Central memory CD4-positive, alpha-beta T cell (primary cell): ENCODE measurements at places on chromosomes 2 and 18.

DNA sequence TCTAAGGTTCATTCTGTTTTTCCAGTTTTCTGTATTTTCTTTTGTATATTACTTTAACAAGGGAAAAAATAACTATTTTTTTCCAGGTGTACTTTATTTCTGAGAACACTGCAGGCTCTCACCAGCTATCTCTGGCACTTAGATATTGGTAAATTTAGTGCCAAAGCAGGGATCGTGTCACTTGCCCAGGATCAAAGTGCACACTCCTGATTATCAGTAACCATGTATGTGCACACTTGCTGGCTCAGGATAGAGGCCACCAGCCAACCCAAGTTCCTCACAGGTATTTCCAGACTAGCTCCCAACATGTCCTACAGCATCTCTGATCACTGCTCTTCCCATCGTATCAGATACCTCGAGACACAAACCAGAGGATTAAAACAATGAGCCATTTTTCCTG is 5.8 kb upstream of the FZD5 start:
- no peak for DNase-seq

- no peak for DNase-seq
Measured at GRCh38 chr2:189183170-189183569, 3.6 kb upstream of the COL5A2 start.

GRCh38 chr2:226791056-226791486 is 8.5 kb downstream of the IRS1 start:
- no peak for DNase-seq

GRCh38 chr18:35236571-35237363 is 4.1 kb upstream of the ZNF397 start:
- DNase-seq: no peak

GRCh38 chr18:65752625-65753325 is 2.0 kb downstream of the CDH7 start:
- no peak for DNase-seq

DNA sequence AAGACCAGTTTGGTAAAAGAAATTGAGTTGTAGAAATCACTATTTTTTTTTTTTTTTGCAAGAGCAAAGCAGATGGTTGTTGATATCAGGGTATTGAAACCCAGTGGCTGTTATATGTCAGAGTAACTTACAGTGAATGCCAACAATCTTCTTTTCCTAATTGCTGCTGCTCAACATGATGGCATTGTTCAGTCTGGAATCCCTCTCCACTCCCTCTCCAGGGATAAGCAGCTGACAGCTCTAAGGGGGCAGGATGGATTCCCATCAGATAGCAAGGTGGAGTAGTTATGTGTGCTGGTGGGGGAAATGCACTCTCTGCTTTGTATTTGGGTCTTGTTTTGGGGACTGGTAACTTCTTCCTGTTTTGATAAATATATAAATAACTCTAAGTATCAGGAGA is 200.0 kb downstream of the PIK3C3 start:
- no peak for DNase-seq

- no peak for DNase-seq
Measured at GRCh38 chr18:8537400-8537799, 71.8 kb upstream of the RAB12 start.

DNA sequence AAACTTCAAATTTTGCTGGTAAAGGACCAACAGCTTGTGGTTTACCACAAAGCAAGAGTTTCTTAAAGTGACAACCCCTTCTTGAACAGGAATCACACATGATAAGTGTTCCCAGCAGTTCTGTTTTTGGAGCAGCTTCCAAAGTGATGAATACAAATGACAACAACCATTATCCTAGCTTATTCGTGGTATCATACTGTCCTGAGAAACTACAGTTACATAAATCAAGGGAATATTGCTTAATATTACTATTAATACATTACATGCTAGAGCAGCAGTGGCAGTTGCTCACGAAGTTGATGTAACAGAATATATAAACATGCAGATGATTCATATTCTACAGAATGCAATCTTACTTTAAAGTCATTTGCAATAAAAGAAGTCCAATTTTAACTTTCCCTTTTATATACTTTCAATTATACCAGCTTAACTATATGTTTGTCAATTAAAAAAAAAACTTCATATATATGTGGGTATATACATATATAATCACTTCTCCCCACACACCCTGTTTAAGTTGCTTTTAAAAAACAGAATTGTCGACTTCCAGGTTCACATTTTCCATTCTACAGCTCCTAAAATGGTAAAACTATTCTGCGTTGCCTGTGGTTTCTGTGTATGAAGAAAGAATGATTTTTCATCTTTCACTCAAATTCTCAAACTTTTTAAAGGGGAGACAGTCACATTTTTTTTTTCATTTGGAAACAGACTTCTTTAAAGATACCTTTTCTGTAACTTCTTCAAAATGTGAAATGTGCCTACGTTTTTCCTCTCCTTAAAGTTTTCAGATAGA is 713.6 kb downstream of the TDRD15 start:
- DNase-seq: no peak

GRCh38 chr2:229348128-229348527 is 77.0 kb upstream of the PID1 start:
- no peak for DNase-seq

DNA sequence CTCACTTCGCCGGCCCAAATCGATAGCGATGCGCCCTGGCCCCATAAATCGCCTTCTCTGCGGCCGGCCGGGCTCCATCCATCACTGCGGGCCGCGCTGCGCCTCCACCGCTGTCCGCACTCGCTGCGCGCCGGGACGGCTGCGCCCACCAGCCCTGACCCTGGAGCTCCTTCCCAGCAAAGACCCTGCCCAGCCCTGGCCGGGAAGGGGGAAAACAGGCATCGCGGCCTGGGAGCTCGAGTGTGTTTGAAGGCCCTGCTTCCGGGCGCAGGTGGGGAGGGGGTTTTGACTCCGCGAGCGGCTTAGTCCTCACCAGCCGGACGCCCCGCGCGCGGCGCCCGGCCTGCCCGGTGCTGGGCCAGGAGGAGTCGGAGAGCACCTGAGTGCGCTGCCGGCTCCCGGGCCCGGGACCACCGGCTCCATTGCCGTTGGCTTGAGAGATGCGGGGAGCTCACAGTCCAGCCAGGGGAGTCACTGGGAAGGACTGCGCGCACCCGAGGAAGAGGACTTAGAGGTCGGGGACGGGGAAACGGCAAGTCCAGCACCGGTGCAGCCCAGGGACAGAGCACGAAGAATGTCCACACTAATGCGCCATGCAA is 1.1 kb downstream of the PAX8 start:
- DNase-seq: no peak

DNA sequence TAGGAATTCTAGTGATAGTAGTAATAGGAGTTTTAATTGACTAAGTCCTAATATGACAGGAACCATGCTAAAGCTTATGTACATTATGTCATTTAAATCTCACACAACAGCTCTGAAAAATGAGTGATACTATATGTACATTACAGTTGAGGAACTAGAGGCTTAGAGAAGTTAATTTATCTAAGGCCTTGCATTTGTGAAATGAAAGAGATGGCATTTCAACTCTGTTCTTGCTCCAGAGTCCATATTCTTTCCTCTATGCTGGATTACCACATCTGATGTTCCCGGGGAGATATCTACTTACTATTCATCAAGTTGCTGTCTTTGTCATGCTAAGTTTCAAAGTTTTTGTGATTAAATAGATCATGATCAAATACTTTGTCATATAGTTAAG is 5.7 kb downstream of the AGPS start:
- DNase-seq: no peak

- no peak for DNase-seq
Measured at GRCh38 chr2:37614061-37614738, 57.2 kb downstream of the CDC42EP3 start.

GRCh38 chr2:877747-878146 is 72.9 kb upstream of the SNTG2 start:
- no peak for DNase-seq

- no peak for DNase-seq
Measured at GRCh38 chr18:13076886-13077285, 85.7 kb downstream of the CEP192 start.

DNA sequence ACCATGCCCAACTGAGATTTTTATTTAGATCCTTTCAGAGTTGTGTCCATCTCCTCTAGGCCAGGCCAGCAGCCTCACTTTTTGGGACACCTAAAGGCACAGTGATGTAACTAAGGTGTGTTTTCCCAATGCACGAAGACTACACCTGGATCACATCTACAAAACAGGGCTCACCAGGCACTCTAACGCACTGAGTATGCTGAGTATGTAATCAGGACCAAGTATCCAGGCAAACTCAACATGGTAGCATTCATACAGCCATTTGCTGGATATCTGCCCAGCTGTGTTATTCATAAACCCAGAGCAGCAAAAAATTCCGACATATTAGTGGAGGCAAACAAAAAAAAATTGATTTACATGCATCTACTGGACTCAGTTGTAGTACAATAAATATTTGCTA is 33.8 kb downstream of the LPIN2 start:
- DNase-seq: no peak

DNA sequence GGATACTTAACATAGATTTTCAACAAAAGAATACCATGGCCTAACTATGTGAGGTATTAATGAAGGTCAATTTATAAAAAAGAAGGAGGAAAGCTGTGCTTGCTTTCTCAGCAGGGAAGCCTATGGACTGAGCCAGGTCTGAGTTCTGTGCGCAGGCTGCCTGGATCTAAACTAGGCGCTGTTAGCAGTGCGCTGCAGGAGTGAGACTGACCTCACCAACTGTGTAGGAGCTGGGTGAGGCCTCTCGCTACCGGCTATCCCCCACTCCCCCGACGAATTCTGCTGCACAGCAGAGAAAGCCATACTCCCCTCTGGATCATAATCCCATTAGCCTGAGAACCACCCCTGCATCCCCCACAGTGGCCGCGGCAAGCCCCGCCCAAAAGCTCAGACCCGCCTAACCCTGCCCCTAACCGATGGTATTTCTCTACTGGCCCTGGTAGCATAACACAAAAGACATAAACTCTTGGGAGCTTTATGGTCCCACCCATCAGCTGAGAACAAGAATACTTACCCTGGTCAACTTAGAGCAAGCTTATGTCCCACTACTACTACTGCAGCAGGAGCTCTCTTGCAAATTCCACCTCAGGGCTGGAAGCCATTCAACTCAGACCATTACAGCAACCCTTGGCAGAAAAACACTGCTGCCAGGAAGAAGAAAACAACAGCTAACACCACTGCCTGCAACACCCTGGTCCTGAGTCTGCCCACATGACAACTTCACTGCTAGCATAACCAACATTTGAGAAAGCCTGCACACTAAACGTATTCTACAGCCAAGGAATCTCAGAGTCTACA is 28.0 kb downstream of the SULT1C2 start:
- no peak for DNase-seq

GRCh38 chr18:32545631-32546030 is 74.9 kb upstream of the GAREM1 start:
- DNase-seq: no peak

- DNase-seq: no peak
Measured at GRCh38 chr2:119383410-119384140, 16.8 kb downstream of the DBI start.

DNA sequence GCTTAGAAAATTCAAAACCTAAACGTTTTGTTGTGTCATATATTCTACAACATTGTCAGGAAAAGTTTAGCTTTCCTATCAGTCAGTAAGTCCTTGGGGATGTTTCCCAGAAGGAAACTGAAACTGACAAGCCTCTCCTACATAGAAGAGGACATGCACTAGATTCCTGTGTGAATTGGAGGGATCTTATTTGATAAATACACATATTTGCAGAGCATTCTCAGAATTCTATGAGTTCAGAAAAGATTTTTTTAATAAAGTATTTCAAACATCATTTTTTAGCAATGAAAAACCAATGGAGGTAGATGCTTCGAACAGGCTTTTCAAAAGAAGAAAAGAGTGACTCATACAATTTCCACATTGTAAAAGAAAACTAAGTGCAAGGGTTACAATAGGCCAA is 1706.7 kb downstream of the SUCLG1 start:
- no peak for DNase-seq

DNA sequence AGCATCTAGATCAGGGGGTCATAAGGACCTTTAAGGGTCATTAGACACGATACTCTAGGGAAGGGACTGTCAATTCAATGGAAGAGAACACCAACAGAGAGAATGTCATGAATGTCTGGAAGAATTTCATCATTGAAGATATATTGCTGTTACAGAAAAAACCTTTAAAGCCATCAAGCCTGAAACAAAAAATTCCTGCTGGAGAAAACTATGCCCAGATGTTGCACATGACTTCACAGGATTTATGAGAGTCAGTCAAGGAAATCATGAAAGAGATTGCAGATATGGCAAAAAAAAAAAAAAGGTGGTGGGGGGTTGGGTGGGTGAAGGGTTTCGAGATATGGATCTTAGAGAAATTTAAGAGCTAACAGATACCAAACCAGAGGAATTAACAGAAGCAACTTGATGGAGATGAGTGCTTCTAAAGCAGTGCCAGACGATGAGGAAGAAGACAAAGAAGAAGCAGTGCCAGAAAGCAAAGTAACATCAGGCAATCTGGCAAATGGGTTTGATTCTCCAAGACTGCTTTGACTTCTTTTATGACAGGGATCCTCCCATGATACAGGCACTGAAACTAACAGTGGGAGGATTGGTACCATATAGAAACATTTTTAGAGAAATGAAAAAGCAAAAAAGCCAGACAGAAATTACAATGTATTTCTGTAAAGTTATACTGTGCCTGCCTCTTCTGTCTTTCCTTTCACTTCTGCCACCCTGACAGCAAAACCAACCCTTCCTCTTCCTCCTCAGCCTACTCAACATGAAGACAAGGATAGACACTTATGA is 28.5 kb downstream of the MAP4K3 start:
- DNase-seq: no peak

GRCh38 chr2:86286516-86286915 is 50.9 kb downstream of the REEP1 start:
- no peak for DNase-seq

GRCh38 chr2:109261906-109262631 is 133.1 kb downstream of the SH3RF3 start:
- no peak for DNase-seq

DNA sequence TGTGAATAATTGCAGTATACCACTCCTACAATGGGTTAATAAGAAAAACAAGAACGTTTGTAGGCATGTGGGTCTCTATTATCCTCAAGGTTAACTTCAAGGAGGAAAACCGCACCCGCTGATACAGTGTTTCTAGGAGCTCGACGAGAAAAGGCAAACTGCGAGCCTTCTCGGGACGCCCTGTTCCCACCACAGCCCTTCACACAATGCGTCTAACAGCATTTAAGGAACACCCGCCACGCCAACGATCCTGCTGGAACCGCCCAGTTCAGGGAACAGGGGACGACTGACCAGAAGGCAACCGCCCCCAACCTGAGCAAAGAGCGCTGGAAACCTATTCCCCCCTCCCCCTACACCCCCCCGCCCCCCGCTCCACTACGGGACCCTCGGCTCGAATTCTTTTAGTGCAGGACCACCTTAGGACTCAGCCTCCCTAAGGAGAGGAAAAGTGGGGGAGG is 710 bp upstream of the TMSB10 start:
- DNase-seq: no peak

- no peak for DNase-seq
Measured at GRCh38 chr2:47043142-47043890, 111.8 kb downstream of the STPG4 start.

- no peak for DNase-seq
Measured at GRCh38 chr2:50955081-50955480, 76.9 kb downstream of the NRXN1 start.

- peak; percentile 61 for DNase-seq
Measured at GRCh38 chr2:84888401-84889276, 7.8 kb upstream of the TRABD2A start.
